ENCODE measurements at places on chromosomes 5 and 9.
A peak's percentile ranks its signal among the peaks of the same experiment; 100 is the strongest.

DNA sequence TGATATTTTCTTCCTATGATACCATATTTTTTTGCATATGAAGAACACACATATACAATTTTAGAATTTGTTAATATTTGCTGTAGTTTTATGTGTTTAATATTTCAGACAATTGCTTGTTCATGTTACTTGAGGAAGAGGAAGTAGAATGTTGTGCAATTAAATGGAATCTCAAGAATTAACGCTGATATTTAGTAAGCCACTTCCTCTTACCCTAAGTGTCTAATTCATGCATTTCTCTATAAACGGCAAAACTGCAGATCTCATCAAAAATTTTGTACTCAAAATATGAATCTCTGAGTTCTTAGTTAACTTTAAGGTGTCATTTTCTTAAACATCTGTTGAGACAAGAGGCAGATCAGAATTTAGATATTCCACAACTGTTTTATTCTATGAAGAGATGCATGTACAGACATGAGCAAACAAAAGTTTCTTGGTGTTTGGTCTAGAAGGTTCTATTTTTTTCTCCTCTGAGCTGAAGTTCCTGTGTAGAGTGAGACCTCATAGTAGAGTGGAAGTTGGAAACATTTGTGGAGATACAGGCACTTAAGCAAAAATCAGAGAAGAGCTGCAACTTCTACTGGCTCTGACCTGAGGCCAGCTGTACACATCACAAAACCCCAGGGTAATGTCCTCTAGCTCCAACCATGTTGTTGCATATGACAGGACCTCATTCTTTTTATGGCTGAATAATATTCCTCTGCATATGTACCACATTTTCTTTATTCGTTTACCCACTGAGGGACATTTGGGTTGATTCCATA is 16.6 kb upstream of the TGFBI start:
- no peak for DNase-seq

DNA sequence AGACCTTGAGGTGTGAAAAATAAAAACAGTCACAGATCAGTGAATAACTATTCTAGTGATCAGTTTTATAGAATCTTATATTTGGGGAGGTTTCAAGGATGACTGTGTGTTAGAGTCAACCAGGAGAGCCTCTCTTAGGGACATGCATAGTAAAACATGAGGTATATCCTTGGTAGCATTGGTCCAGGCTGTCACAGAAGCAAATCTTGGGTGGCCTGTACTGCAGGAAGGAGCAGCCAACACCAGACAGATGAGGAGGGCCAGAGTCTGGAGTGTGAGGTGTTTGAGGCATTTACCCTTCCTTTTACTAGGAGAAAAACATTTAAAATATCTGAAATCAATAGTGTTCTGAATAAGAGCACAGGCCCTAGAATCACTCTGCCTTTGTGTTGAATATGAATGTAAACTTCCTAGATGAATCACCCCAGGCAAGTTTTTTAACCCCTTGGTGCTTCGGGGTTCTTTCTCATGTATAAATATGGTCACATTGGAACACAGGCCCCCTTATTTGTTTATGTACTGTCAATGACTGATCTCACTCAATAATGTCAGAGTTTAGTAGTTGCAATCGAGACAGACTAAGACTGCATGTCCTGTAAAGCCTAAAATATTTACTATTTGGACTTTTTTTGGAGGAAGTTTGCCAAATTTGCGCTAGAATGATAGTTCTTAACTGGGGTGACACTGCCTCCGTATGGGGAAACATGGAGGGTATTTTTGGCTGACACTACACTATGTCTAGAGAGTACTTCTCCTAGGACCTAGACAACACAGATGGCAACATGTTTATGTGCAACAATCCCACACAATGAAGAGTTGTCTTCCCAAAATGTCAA is 416.5 kb upstream of the POU5F2 start:
- no peak for DNase-seq

DNA sequence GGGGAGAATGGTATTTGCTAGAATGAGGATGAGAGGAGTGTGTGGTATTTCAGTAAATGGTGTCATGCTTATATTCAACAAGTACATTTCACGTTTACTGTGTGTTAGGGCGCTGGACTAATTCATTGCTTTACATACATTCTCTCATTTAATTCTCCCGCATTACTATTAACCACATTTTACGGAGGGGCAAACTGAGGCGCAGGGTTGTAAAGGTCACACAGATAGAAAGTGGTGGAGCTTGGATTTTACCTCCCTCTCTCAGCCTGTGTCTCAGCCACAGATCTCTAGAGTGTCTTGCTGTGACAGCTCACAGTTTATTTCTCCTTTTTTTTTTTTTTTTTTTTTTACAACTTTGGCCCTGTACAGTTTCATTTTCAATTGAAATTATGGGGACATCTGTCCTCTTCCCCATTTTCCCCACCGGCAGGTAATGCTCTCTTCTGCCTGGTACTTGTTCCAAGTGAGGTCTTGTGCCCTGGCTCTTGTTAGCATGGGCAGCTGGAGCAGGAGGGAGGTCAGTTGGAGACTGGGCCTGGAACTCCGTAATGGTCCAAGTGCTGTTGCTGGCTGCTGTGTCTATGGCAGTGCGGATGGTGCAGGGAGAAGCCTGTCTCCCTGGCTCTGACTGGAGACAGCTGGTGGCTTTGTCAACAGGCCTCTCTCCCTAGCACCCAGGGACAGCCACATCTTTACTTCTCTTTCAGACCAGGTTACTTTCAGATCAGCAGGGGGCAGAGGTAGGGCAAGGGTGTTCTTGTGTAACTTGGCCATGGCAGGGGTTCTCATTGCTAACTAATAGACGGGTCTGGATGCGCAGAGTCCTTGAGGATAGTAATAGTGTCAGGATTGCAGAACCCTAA is 20.5 kb upstream of the NDST1 start:
- no peak for DNase-seq

- DNase-seq, result no peak
These were observed 53.2 kb downstream of the GALNT10 start for GRCh38 chr5:154243736-154244135.

- no peak for DNase-seq
These were observed 186.2 kb upstream of the OTULINL start for GRCh38 chr5:14395411-14395810.

- peak; percentile 11 for DNase-seq
These were observed 25.7 kb upstream of the C5orf47 start for GRCh38 chr5:173963182-173963838.

DNA sequence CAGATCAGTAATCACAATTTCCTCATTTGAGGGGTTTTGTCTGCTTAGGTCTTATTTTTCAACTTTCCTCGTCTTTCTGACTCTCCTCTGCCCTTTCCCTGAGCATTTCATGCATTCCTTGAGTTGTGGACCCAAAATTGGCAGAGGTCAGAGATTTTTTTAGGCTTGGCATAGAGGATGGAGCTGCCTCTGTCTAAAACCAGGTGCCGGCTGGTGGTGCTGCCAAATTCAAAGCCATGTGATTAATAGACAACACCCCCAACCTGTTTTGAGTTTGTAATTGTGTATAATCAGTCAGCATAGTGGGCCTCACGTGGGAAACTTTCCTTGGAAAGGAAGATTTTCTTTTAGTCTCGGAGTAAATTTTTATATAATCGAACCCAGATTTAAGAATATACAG is 39.6 kb downstream of the TJP2 start:
- no peak for DNase-seq

DNA sequence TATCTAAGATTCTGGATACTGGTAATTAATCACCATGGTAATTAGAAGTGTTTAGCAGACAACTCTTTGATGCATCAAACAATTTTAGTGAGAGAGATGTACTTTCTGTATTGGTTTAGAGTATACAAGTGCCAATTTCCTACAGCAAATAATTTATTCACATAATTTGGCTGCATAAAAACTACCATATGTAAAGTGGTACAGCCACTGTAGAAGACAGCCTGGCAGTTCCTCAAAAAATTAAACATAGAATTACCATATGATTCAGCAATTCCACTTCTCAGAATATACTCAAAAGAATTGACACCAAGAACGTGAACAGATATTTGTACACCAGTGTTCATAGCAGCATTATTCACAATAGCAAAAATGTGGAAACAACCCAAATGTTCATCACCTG is 36.2 kb downstream of the PHAX start:
- no peak for DNase-seq

DNA sequence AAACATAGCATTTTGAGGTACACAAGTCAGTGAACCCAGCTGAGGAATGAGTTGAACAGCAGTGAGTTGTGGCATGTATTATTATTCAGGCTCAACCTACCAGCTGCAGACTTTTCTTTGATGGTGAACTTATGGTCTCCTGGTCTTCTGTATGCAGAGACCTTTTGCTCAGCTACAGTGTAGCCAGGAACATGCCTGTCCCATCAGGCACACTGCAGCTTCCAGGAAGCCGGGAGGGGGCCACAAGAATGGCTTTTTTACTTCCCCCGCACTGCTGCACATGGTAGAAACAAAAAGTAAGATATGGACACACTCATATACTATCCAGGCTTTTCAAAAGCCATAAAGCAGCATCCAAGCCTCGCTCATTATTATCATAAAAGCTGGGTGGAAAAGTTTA is 65.3 kb upstream of the PLPP1 start:
- no peak for DNase-seq

GRCh38 chr9:134125413-134126095 is 10.3 kb upstream of the WDR5 start:
- no peak for DNase-seq

DNA sequence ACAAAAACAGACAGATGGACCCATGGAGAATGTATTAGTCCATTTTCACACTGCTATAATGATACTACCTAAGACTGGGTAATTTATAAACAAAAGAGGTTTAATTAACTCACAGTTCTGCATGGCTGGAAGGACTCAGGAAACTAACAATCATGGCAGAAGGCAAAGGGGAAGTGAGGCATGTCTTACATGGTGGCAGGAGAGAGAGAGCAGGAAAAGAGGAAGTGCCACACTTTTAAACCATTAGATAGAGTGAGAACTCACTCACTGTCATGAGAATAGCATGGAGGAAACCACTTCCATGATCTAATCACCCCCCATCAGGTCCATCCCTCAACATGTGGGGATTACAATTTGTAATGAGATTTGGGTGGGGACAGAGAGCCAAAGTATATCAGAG is 808.9 kb downstream of the CDH12 start:
- no peak for DNase-seq

DNA sequence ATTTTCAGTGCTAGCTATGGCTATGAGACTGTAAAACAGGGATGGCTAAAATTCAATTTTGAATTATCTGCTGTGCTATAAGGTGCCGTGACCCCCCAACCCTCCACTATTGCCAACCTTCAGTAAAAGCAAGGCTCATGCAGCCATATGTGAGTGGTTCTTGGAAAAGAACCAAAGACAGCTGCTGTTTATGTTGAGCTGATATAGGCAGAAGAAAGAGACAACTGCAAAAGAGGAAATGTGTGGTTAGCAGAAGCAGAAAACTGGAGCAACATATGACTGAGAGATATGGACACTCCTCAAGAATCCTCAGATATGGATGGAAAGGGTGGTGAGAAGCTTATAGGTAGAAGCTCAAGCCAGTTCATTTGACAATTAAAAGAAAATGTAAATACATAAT is 200.3 kb downstream of the TLE1 start:
- DNase-seq, result no peak

GRCh38 chr5:120080781-120081180 is 383.3 kb upstream of the PRR16 start:
- no peak for DNase-seq

- DNase-seq, result peak; percentile 54
These were observed 4.1 kb upstream of the KCNMB1 start for GRCh38 chr5:170393235-170393634.

Data from NCI-H1417 (cell line).